Activated naive CD4-positive, alpha-beta T cell treated with anti-CD3 and anti-CD28 coated beads for 36 hours (primary cell): ENCODE measurements at places on chromosomes 2 and 18. TPM values are rescaled to one million over a fixed set of nuclear protein-coding genes. Genes with fewer than 3 reads are reported as not detected.

Gene TXNDC2
- total RNA-seq: not detected

GRCh38 chr2:57891086-57891712 is 155.4 kb upstream of the VRK2 start:
- no peak overlapping the region for H3K4me3 ChIP-seq
- no peak for DNase-seq
- peaks cover 5% of the 10 kb centered on the region for H3K27me3 ChIP-seq
- no peaks in the 10 kb centered on the region for H3K36me3 ChIP-seq
- H3K4me1 ChIP-seq: peaks cover 10% of the 10 kb centered on the region

Gene DHRS9
- 2.0 TPM for total RNA-seq

Gene NAT8
- total RNA-seq: not detected

DNA sequence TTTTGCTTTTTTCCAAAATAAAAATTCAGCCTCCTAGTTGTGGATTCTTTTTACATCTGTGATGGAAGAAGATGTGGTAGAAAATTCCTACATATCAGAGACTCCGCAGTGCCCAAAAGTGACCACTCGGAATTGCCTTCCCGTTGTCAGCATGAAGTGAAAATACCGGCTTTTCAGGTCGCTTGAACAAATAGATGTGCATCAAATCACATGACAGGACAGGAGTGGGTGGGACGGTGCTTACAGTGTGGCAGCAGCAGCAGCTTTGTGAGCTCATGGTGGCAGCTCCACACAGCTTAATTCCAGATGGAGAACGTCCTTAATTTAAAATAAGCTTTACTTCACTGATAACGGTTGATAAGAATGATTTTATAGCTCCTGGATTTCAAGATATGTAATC is 20.3 kb downstream of the SALL3 start:
- H3K27ac ChIP-seq: no peak overlapping the region
- no peaks in the 10 kb centered on the region for H3K36me3 ChIP-seq
- H3K4me3 ChIP-seq: no peak overlapping the region

Gene UBXN2A
- total RNA-seq: 7.6 TPM

DNA sequence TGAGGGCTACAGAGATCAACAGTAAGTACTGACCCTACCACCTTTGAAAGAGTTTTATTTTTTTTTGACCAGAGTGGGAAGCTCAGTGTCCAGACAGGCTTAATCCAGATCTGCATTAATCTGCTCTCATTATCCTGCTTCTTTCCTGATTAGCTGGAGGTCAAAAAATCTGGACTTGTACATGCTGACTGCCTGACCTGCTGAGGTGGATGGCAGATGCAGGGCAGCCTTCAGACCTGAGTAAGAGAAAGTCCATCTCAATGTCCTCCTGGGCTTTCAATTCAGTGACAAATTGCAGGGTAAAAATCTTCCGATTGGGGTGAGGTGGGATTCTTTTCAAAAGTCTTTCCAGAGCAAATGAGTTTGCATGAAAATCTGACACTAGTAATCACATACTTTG is 998.8 kb upstream of the PIK3C3 start:
- no peaks in the 10 kb centered on the region for H3K36me3 ChIP-seq
- H3K4me3 ChIP-seq: no peak overlapping the region
- no peaks in the 10 kb centered on the region for H3K27me3 ChIP-seq
- no peaks in the 10 kb centered on the region for H3K4me1 ChIP-seq

GRCh38 chr2:46481198-46482193 is 2.1 kb downstream of the TMEM247 start:
- no peak for DNase-seq
- no peak overlapping the region for H3K4me3 ChIP-seq
- peaks cover 5% of the 10 kb centered on the region for H3K36me3 ChIP-seq
- H3K27me3 ChIP-seq: no peaks in the 10 kb centered on the region
- peaks cover 29% of the 10 kb centered on the region for H3K4me1 ChIP-seq
